ENCODE measurements at places on chromosomes 2 and 18. TPM values are rescaled to one million over a fixed set of nuclear protein-coding genes. Genes with fewer than 3 reads are reported as not detected.

CHMP3 gene
- 41.9 TPM for total RNA-seq

TMEM169 gene
- 19.1 TPM for total RNA-seq

CASP10 gene
- 2.2 TPM for total RNA-seq

PIEZO2 gene
- total RNA-seq = 2.8 TPM

CFC1 gene
- not detected for total RNA-seq

TFCP2L1 gene
- under 0.01 TPM for total RNA-seq

RTTN gene
- total RNA-seq = 90.8 TPM

SP140 gene
- 1.9 TPM for total RNA-seq

ARHGAP28 gene
- 17.5 TPM for total RNA-seq

UGT1A10 gene
- total RNA-seq = not detected

MBD2 gene
- 22.2 TPM for total RNA-seq

LGALSL gene
- total RNA-seq = 31.6 TPM

RGPD4 gene
- not detected for total RNA-seq

MC4R gene
- total RNA-seq = 1.3 TPM

LOXL3 gene
- total RNA-seq = 19.4 TPM

WIPF1 gene
- total RNA-seq = 3.8 TPM

NRP2 gene
- 37.9 TPM for total RNA-seq

Measured in parietal lobe (tissue), 2 donors.